Substantia nigra (tissue), 51 donors: ENCODE measurements at places on chromosomes 4 and X.

- DNase-seq: no peak
These were observed 51.9 kb downstream of the CPZ start for GRCh38 chr4:8644461-8644891.

GRCh38 chrX:47218920-47219815 is 687 bp downstream of the CDK16 start:
- DNase-seq: peak; percentile 56

- no peak for DNase-seq
These were observed 40.8 kb downstream of the FGFRL1 start for GRCh38 chr4:1052231-1052671.

DNA sequence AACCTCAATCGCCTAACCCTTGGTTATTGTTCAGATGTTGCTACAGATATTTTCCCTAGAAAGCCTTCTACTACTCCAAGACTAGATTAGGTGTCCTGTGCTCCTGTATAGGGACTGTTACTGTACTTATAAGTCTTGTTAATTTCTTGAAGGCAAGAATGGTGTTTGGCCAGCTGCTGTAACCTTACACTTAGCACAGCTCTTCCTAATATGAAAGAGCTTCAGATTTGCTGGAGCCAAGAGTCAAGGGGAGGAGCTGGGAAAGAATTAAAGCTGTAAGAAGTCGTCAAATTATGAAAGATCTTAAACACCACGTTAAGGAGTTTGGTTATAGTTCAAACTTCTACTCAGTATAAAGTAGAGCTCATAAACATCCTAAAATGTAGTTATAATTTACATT is 245.9 kb upstream of the TLL1 start:
- DNase-seq: no peak

- DNase-seq: no peak
These were observed 7.3 kb downstream of the FNIP2 start for GRCh38 chr4:158776106-158776505.
